Stimulated activated CD4-positive, alpha-beta T cell treated with anti-CD3 and anti-CD28 coated beads, Interleukin-4, amount 100 ng/mL, for 24 hours (primary cell): ENCODE measurements at places on chromosomes 4 and X.

GRCh38 chrX:49761481-49761880 lies 65.7 kb upstream of the PAGE1 start:
- DNase-seq, result no peak

DNA sequence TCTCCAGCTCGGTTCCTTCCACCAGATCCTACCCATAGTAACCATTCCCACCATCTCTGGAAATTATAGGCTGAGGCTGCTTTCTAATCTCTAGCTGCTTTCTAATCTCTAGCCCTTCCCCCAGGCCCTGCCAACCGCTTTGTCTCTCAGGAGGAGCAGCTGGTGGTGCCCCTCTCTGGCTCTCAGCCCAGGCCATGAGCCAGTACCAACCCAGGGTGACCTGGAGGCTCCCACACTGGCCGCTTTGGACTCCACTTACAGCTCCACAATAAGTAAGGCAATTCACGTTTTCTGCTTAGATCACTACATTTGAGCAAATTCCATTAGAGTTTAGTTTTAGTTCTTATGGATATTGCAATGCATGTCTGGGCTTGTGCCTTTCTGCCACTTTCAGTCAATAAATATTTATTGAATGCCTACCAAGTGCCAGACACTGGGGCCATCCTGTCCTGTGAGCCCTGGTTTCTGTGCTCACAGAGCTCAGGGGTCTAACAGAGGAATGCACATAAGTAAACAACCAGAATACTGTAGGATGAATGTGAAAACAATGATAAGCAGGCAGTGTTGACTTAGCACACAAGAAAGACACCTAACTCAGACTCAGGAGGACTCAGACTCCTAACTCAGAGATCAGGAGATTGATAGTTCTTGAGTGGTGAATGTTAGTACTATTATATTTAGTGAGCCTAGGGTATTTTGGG lies 38.9 kb downstream of the SMC1A start:
- DNase-seq, result no peak

DNA sequence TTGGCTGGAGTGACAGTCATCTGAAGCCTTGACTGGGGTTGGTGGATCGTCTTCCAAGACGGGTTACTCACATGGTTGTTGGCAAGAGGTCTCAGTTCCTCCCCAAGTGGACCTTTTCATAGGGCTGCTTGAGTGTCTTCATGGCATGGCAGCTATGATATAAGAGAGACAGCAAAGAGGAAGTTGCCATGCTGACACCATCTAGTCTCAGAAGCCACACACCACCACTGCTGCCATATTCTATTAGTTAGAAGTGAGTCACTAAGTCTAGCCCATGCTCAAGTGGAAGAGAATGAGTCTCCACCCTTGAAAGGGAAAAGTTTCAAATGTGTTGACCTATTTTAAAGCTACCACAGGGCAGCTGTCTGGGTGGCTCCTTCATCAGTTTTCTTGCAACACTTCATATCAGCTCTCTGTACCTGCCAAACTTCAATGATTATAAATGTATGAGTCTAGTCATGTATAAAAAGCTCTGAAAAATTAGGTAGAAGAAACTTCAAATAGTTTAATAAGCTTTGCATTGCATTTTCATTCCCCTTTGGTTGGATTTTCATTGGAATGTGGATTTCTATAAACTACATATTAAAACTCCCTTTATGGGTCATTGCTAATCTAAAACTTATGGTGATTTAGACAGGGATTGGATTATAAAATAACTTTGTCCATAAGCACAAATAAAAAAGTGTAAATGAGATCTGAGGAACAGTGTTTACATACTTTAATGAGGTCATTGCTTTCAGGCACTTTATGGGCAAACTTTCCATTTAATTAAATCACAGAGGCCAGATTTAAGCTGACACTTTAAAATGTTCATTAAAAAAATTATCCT lies 68.0 kb upstream of the ATXN3L start:
- DNase-seq, result peak; percentile 11

DNA sequence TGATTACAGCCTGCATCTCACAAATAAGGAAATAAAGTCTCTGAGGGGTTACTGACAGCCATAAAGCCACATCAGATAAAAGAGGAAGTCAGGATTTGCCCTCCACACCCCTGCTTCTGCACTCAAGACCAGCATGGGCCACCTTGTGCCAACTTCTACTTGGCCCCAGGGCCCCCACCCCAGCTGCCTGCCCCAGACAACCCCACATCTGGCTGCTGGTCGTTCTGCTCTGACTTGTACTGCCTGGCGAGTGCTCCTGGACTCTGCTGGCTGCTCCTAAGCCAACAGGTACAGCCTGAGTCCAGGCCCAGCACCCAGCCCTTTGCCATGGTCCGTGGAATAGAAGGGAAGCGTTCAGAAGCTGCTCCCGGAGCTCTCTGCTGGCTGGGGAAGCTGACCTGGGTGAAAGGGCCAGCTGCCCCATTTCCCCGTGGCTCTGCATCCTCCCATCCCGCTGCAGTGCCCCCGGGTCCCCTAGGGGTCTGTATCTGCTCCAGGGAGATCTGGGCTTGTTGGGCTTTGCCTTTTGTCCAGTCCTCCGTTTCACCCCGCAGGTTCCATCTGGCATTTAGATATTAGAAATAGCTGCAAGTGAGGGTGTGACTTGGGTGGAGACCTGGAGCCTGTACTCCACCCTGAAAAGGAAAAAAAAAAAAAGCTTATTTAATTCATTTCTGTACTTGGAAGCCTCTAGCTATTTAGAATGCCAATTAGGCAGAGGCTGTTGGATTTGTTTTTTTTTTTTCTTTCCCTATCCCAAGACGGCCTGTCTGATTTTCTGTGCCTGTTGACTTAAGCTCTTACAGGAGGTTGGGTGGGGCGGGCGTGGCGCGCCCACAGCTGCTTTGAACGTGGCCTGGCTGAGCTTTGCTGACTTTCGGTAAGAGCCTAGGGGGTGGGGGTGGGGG lies 194.7 kb downstream of the PTTG2 start:
- no peak for DNase-seq

DNA sequence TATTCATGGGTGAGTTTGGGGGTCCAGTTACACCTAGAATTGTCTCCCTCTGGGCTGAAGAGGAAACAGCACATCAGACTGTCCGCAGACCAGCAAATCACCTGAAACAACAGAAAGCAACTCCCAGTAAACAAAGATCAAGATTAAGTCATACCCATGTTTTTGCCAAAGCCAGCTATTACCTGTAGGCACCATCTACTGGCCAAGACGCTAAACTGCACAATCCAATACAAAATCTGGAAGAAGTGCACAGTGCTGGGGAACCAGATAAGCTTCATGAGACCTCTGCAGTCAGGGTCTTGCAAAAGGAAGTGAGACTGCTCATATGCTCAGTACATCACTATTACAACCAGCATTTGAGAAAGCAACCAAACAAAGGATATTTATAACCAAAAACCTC lies 157.5 kb upstream of the ITM2A start:
- DNase-seq, result no peak

DNA sequence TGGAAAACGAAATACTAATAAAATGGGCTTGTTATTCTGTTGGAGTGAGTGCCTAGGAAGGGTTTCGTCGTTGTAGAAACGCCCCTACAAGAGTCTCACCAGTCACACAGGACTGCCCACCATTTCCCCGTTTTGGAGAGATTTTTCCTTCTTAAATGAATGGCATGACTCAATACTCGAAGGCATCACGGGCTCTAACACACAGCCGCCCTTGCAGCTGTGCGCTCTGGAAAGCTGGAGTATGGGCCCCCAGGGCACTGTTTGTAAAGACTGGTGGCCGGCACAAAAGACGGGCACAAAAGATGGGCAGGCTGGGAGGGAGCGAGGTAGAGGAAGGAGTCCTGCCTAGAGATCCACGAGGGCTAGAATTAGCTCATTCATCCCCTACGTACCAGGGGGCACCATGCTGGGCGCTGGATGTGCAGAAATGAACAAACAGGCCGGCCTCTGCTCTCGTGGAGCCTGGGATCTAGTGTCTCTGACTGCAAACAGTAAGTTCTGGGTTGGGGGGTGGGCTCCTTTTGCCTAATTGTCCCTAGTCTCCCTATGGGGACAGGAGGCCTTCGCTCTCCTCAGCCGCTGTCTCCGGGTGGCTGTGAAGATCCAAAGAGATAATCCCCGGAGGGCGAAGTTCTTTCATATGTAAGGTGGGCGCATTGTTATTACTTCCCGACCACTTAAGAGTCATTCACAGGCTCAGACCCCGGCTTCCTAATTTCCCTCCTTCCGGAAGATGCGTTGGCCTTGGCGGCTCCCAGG lies 1.0 kb upstream of the SFRP2 start:
- no peak for DNase-seq

GRCh38 chr4:53189011-53189410 lies 176.8 kb downstream of the SCFD2 start:
- DNase-seq, result no peak
